ENCODE measurements at places on chromosomes 2 and 18.

DNA sequence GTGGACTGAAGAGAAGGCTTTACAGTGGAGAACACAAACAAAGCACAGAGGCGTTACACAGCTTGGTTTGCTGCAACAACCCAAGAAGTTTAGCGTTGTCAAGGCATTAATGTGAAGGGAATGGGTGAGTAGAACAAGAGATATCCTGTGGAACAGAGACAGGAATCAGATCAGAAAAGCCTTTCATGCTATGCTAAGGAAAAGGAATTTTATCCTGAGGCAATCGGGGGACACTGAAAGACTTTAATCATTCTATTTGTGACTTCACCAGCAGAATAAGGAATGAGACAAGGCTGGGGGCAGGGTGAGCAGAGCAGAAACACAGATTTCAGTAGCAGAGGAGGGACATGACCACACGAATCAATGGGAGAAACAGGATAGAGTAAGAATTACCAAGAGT lies 600.7 kb downstream of the IRS1 start:
- DNase-seq: no peak

DNA sequence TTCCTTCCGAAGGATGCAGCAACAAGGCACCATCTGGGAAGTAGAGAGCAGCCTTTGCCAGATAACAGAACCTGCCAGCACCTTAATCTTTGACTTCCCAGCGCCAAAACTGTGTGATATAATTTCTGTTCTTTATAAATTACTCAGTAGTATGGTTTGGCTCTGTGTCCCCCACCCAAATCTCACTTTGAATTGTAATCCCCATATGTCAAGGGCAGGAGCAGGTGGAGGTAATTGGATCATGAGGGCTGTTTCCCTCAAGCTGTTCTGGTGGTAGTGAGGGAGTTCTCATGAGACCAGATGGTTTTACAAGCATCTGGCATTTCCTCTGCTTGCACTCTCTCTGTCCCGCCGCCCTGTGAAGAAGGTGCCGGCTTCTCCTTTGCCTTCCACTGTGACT lies 899.9 kb downstream of the TRIB2 start:
- DNase-seq: no peak

DNA sequence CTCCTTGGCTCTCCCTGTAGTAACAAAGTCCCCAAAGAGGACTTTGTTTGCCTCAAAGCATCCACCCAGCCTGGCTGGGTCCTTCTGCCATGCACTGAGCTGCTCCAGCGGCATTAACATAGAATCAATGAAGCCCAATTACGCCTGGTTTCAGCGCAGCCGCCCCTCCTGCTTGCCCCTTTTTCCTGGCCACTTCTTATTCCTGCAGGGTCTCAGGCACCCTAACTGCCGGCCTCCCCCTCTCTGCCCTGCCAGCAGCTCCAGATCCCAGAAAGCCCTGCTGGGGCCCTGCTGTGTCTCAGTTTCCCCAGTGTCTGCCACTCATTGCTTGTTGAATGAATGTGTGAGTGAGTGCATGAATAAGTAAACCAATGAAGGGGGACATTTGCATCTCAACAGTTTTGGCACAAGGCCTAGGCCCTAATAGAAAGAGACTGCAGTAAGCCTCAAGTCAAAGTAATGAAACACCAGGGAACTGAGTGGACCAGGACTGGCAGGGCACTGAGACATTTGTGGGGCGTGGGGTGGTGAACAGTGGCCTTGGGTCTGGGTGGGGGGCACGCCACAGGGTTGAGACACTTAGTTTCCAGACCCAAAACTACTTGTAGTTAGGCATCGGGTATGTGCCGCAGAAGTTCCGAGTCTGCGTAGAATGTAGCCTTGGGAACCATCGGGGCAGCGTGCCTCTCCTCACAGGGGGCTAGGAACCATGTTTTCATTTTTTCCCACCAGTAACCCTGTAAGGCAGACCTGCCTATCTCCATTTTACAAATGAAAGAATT lies 60.6 kb downstream of the SMAD7 start:
- DNase-seq: no peak

- DNase-seq: peak; percentile 98
Observed at GRCh38 chr2:37083873-37084794, at the start of the genes GPATCH11 and HEATR5B. GPATCH11 (plus strand) TSS chr2:37084518; CDS start chr2:37088382, 3,864 bp downstream. HEATR5B (minus strand) TSS chr2:37084372; CDS start chr2:37083414, 958 bp downstream.

- DNase-seq: no peak
Observed at GRCh38 chr2:173684896-173685459, 280.2 kb downstream of the SP3 start.
